ENCODE measurements at places on chromosomes 5 and 9.

DNA sequence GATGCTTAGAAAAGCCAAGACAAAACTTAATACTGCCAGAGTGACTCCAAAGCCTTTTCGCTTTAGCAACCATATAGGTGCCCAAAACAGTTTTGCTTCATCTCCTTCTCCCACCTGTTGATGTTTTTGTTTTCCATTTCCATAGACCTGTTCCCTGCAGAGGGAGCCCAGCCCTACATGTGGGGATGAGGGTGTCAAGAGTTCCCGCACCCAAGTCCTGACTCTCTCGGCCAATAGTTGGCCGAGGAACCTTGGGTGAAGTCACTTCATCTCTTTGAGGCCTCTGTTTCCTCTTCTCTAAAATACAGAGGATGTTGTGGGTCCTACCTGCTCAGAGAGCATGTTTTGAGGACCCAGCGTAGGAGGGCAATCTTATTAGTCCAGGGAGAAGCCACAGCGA lies 38.5 kb upstream of the LCP2 start:
- DNase-seq = no peak

GRCh38 chr5:79200573-79201183 lies 35.3 kb upstream of the JMY start:
- no peak for DNase-seq

GRCh38 chr5:56650386-56650785 lies 165.0 kb upstream of the MAP3K1 start:
- no peak for DNase-seq

GRCh38 chr5:74889523-74890105 lies 23.4 kb upstream of the FAM169A start:
- no peak for DNase-seq

GRCh38 chr5:98330871-98331270 lies 442.6 kb upstream of the RGMB start:
- no peak for DNase-seq

All from GM04504 (cell line).